ENCODE measurements at places on chromosomes 6 and 20. TPM values are rescaled to one million over a fixed set of nuclear protein-coding genes. Genes with fewer than 3 reads are reported as not detected.

DNA sequence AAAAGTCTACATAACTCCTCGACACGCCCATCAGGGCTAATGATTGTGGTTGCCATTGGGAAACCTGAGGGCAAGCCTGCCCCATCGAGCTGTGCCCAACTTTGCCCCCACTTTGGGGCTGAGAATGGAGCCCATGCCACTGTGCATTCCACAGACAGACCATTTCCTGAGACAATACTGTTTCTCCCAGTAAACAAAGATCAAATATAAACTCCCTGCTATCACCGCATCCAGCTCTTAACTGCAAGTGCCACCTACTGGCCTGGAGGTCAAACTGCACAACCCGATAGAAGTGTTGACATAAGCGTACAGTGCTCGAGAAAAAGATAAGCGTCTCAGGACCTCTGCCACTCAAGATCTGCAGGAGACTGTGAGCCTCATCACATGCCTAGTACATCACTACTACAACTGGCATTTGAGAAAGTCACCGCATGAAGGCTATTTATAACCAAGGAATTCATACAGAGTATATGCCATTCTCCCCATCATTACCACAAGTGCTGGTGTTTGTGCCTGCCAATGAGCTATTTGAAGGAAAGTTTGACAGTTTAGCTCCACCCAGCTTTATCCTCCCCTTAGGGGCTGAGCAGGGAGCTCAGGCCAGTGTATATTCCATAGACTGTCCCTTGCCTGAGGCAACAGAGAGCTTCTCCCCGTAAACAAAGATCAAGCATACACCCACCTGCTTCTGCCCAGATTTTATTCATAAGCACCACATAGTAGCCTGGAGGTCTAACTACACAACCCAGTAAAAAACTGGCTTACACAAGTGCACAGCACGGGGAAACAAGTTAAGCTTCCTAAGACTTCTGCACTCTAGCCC lies 4.5 kb upstream of the DEFB126 start:
- H3K4me1 ChIP-seq = peaks cover 4% of the 10 kb centered on the region
- peak; percentile 3 for DNase-seq
- H3K27ac ChIP-seq = no peak overlapping the region
- H3K27me3 ChIP-seq = peaks cover 15% of the 10 kb centered on the region
- H3K4me3 ChIP-seq = no peak overlapping the region
- no peaks in the 10 kb centered on the region for H3K36me3 ChIP-seq

- H3K27me3 ChIP-seq = no peaks in the 10 kb centered on the region
- no peak for DNase-seq
- H3K36me3 ChIP-seq = peaks cover 2% of the 10 kb centered on the region
- peaks cover 9% of the 10 kb centered on the region for H3K4me1 ChIP-seq
These were observed 68.9 kb upstream of the NCOA3 start for GRCh38 chr20:47432834-47433210.

DNA sequence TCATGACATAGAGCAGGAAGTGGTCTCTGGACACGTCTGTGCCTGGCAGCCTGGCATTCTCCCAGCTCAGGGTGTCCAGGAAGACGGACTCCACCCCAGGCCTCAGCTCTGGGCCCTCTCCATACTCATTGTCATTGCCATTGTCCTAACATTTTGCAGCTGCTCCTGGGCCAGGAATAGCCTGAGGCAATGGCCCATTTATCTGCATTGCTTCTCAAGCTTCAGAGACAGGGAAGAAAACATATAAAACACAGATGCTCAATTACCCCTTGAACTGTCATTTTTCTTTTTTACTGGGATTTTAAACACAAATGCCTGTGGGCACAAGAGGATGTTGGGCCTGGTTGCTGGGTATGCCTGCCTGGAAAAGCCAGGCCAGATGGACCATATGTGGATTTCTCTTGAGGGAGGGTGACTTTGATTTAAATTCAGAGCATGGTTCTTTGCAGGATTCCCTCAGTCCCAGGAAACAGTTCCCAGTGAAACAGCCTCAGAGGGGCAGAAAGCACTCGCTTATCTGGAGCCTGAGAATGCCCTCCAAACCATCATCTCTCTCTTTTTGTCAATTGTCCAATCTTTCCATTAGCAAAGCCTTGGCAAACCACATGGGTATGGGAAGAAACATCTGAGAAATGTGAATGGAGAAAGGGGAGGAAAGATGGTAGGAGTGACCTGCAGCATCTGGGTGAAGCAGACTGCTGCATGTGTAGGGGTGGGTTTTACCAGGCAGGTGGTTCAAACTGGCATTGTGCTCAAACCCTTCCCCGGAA lies 17.9 kb downstream of the LAMP5 start:
- no peaks in the 10 kb centered on the region for H3K4me1 ChIP-seq
- H3K27me3 ChIP-seq = no peaks in the 10 kb centered on the region
- no peak for DNase-seq

GRCh38 chr6:71049198-71049770 lies 92.4 kb upstream of the B3GAT2 start:
- no peak overlapping the region for H3K27ac ChIP-seq
- peaks cover 6% of the 10 kb centered on the region for H3K27me3 ChIP-seq
- no peaks in the 10 kb centered on the region for H3K4me1 ChIP-seq
- no peak overlapping the region for H3K4me3 ChIP-seq
- DNase-seq = no peak

DNA sequence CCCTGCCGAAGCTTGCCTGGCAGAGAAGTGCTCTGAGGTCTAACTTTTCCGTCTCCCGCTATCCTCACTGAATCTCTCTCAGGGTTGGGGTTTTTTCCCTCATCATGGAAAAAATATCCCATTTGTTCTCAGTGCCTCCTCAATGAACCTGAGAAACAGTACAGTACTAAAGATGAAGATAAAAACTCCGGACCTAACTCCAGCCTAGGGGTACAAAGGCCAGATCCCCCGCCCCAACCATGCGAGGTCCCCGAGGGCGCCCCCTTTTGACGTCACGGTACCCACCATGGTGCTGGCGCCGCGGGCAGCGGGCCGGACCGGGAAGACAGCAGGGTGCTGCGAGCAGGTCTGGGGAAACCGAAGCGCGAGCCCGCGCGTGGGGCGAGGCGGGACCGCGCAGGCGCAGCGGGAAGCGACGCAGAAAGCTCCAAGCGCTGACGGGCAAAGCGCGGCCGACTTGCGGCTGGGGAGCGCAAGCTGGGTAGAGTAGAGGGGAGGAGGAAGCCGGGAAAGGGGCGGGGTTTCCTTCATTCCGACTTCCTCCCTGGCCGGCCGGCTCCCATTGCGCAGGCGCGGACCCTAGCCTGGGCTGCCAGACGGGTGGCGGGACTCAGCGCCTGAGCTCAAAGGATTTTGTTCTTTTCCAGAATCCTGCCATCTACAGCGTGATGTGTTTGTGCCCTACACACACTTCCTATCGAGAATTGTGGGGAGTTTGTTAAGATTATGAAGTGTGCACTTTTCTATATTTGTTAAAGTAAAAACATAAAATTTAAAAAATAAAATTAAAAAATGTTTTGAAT lies at the start of gene LSM2:
LSM2 (minus strand) TSS at position 497 of the 803 bp plus-strand sequence; CDS start at position 288, 209 bp downstream.
- peak; percentile 99 for DNase-seq
- peaks cover 37% of the 10 kb centered on the region for H3K4me1 ChIP-seq
- no peaks in the 10 kb centered on the region for H3K27me3 ChIP-seq
- H3K36me3 ChIP-seq = peaks cover 14% of the 10 kb centered on the region
- H3K4me3 ChIP-seq = peak within 1 kb of the TSS; percentile 100

GRCh38 chr6:101760843-101761621 lies 367.5 kb downstream of the GRIK2 start:
- H3K36me3 ChIP-seq = no peaks in the 10 kb centered on the region
- H3K27ac ChIP-seq = no peak overlapping the region
- no peaks in the 10 kb centered on the region for H3K27me3 ChIP-seq
- DNase-seq = no peak
- H3K4me1 ChIP-seq = no peaks in the 10 kb centered on the region

DNA sequence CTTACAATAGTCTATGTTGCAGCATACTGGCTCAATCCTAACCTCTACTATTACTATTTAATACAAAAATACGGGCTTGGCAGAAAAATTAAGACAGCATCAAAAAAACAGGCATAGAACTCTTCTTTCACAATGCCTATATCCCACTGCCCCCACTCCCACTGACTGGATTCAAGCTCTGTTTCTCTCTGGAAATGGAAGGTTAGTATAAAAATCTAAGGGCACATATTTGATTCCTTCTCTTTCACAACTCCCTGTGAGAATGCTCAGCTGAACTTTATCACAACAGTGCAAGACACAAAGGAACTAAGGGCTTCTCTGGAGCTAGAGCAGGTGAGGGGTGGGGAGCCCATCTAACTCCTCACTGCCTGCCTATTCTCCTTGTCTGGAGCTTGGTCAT lies 258.4 kb upstream of the FAM83B start:
- H3K4me1 ChIP-seq = no peaks in the 10 kb centered on the region
- H3K36me3 ChIP-seq = no peaks in the 10 kb centered on the region
- H3K27ac ChIP-seq = no peak overlapping the region
- no peak for DNase-seq
- H3K27me3 ChIP-seq = no peaks in the 10 kb centered on the region

GRCh38 chr6:41488433-41489119 lies 57.6 kb upstream of the FOXP4 start:
- H3K27ac ChIP-seq = no peak overlapping the region
- peaks cover 37% of the 10 kb centered on the region for H3K27me3 ChIP-seq
- no peaks in the 10 kb centered on the region for H3K4me1 ChIP-seq
- no peak overlapping the region for H3K4me3 ChIP-seq
- DNase-seq = no peak

DNA sequence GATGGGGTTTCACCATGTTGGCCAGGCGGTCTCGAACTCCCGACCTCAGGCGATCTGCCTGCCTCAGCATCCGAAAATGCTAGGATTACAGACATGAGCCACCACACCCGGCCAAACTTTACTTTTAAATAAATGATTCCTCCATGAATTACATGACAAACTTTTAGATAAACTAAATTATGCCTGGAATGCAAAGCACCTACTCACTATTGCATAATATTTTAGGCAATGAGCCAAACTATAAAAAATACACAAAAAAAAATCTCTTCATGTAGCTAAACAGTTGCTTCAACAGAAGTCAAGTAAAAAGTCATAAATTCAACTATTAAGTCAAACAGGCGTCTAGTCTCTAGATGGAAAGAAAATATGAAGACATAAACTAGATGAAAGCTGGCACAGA lies 56.5 kb downstream of the PTPRK start:
- no peak overlapping the region for H3K4me3 ChIP-seq
- no peak overlapping the region for H3K27ac ChIP-seq
- DNase-seq = no peak
- no peaks in the 10 kb centered on the region for H3K36me3 ChIP-seq
- no peaks in the 10 kb centered on the region for H3K4me1 ChIP-seq

DNA sequence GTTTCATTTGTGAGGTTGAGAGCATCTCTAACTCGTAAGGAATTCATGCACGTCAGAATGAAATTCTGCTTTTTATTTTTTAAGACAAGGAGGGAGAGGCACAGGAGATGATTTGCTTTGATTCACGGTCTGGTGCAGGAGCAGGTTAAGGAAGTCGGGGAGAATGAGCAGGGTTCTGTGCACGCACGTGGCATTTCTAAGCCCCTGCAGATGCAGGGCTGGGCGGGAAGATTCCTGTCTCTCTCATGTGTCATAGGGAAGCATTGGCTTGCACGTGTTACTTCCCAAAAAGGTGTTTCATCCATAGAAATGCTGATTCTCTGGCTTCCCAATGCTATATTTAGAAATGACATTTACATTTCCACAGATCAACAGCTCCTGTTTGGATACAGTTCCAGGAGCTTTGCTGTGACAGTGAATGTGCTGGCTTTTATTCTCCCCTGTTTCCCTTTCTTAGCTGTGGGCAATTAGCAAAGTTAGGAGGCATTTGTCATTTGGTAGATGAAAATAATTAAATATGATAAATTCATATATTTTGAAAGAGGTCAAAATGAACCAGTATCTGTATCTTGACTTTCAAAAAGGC lies 119.7 kb upstream of the ZFP64 start:
- H3K36me3 ChIP-seq = no peaks in the 10 kb centered on the region
- DNase-seq = no peak
- H3K4me1 ChIP-seq = peaks cover 30% of the 10 kb centered on the region
- no peak overlapping the region for H3K4me3 ChIP-seq
- H3K27me3 ChIP-seq = no peaks in the 10 kb centered on the region

- H3K27me3 ChIP-seq = no peaks in the 10 kb centered on the region
- no peak overlapping the region for H3K27ac ChIP-seq
- no peak for DNase-seq
- peaks cover 37% of the 10 kb centered on the region for H3K4me1 ChIP-seq
- H3K4me3 ChIP-seq = no peak overlapping the region
These were observed 79.2 kb downstream of the PRND start for GRCh38 chr20:4800676-4801449.

DNA sequence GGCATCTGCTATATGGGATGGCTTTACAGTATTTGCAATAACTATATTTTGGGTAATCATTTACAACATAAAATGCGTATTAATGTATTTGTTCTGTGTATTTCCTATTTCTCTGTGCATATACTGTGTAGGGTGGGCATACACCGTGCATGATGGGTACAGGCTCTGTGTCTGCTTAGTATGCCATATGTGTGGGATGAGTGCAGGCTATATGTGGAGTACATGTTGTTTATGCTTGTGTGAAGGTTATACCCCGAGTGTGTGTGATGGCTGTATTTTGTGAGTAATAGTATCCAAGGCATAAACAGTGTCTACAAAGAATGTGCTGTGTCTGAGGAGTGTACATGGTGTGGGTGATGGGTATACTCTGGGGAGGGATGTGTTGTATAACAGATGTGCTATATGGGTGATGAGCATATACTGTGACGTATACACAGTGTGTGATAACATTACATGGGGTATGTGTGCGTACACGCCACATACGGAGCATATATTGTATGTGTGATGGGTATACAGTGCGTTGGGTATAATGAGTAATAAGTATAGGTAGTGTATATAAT lies 52.7 kb downstream of the CPXM1 start:
- H3K4me1 ChIP-seq = peaks cover 19% of the 10 kb centered on the region
- peaks cover 17% of the 10 kb centered on the region for H3K27me3 ChIP-seq
- no peak for DNase-seq
- H3K27ac ChIP-seq = no peak overlapping the region

GRCh38 chr6:40755046-40755681 lies 168.0 kb upstream of the LRFN2 start:
- H3K36me3 ChIP-seq = no peaks in the 10 kb centered on the region
- no peak for DNase-seq
- no peaks in the 10 kb centered on the region for H3K4me1 ChIP-seq
- H3K4me3 ChIP-seq = no peak overlapping the region

The GGTLC1 gene
- total RNA-seq = not detected

DNA sequence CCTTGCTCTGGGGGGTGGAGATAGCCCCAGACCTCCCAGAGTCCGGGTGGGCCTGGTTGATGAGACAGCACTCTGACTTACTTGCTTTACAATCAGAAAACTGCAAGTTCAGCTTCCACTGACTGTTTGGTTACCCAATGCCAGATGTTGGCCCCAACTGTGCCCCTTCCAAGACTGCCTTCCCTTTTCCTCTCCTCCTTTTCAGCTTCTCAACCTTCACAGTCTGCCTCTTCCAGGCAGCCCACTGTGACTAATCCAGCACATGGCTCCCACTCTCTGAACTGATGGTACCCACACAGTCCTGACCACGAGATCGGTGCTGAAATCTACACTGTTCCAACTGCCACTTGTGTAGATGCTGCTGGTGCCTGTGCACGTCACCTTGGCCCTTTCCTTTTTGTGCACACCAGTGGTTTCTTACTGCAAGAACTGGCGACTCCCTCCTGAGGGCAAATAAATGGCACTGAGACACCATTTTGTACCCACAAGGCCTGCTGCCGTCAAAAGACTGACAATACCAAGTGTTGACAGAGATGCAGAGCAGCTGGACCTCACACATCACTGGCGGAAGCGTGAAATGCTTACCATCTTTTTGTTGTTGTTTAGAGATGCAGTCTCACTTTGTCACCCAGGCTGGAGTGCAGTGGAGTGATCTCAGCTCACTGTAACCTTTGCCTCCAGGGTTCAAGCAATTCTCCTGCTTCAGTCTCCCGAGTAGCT lies 1.8 kb upstream of the ARFGAP1 start:
- H3K27me3 ChIP-seq = no peaks in the 10 kb centered on the region
- H3K27ac ChIP-seq = no peak overlapping the region
- no peak overlapping the region for H3K4me3 ChIP-seq
